ENCODE measurements at places on chromosomes 12 and 14.
A peak's percentile ranks its signal among the peaks of the same experiment; 100 is the strongest.

DNA sequence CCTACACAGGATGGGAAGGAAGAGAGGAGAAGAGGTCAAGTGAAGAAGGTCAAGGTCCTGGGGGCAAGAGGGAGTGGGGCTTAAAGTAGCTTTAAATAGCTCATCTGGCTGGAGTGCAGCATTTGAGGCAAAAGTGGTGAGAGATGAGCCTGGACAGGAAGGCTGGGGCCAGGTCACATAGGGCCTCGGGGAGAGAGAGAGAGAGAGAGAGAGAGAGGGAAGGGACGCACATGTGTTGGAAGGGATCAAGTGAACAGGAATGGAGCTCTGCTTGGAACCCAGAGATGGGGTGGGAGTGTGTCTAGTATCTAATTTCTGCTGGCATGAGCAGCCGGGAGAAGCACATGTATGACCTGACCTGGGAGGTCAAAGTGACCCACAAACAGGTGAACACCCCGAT, 407.5 kb downstream of the MED13L start:
- DNase-seq, result no peak

DNA sequence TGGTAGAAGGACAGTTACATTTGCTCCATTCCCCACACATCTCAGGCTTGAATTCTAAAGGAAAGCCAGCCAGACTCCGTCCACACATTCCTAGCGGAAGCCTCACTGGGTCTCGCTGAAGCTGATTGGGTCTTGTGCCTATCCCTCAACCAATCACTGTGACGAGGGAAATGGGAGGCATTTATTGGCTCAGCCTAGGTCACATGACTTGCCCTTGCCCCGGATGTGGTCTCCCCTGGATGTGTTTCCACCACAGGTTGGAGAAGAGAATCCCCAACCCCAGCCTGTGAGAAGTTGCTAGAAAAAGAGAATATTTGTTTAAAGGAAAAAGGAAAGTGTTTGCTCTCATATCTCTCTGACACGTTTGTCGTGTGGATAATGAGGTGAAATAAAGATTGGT, 93.4 kb downstream of the C12orf75 start:
- DNase-seq, result no peak

DNA sequence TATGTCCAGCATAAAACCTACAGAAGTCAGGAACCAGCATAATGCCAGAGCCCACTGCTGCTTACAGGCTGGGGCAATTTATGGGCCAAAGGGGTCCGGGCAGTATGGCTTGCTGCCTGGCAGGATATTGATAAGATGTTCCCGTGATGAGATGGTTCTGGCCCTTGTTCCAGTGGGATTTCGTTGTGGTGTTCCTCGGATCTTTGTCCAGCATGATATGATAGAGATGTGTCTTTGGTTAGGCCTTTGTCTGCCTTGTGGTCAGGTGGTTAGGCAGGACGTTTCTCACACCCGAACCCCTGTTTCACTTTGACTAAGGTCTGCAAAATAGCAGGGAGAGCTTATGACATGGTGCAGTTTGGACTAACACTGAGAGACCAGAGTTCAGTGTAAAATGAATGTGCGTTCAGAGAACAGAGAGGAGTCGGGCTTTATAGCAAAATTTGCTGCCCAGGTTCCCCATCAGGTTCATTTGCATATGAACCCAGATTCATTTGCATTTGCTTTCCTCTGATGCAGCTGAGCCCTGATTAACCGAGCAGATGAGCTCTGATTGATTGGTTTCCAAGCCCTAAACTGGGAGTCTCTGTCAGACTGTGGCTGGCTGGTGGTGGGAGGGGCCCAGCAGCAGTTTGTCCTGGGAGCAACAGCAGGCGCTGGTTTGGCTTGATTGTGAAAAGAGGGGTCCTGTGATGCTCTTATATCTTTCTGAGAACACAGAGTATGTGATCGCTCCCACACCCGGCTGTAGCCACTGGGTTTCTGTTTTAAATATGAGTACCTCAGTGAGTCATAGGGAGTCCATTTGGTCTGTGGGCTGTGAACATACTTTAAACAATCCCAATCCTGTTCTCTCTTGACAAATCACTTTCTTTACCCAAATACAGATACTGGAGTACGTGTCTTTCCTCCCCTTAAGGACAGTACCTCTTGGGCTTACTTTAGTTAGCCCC, 156.3 kb upstream of the PZP start:
- no peak for DNase-seq

GRCh38 chr12:21892341-21892740, 48.9 kb downstream of the ABCC9 start:
- DNase-seq, result no peak

- peak; percentile 1 for DNase-seq
These were observed 499.5 kb downstream of the AACS start for GRCh38 chr12:125564753-125565152.

DNA sequence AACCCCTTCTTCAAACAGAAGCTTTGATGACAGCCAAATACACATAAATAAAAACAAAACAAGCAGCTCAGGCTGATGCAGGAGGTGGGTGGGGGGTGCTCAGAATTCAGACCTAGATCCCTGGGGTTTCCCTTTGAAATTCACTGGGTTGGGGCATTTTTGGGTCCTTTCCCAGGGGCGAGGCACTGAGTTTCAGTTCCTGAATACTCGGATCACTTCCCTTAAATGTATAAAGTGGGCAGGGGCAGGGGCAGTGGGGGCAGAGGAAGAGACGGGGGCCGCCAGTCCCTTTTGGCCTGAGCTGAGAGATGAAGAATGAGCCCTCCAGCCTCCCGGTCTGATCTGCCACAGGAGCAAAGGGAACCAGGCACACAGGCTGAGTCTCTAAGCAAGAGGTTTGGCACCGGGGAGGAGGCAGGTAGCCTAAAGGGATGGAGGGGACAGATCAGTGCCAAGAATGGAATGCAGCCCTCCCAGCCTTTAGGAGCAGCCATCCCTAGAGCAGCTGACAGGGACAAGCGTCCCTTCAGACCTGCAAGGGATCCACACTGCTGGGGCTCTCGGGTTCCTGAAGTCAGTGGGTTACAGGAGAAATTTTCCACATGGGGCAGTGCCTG, 20.3 kb downstream of the KDM2B start:
- no peak for DNase-seq

GRCh38 chr14:93549595-93549994, 118.9 kb downstream of the UNC79 start:
- DNase-seq, result no peak

GRCh38 chr12:90290980-90291975, 582.6 kb upstream of the ATP2B1 start:
- no peak for DNase-seq

- DNase-seq, result no peak
These were observed 108.8 kb downstream of the DAAM1 start for GRCh38 chr14:59297071-59297776.

- DNase-seq, result no peak
These were observed 44.4 kb upstream of the TCL1A start for GRCh38 chr14:95758331-95758730.

GRCh38 chr12:57842342-57843294, 3.9 kb downstream of the CTDSP2 start:
- no peak for DNase-seq

- no peak for DNase-seq
These were observed 211.8 kb downstream of the PCNX1 start for GRCh38 chr14:71119075-71119474.

- no peak for DNase-seq
These were observed 48.8 kb upstream of the GPR68 start for GRCh38 chr14:91293281-91293680.

GRCh38 chr12:120830966-120831365, 73.2 kb downstream of the SPPL3 start:
- DNase-seq, result no peak

- DNase-seq, result no peak
These were observed 58.3 kb downstream of the TMCC3 start for GRCh38 chr12:94592080-94592479.

- no peak for DNase-seq
These were observed 70.7 kb upstream of the LMNTD1 start for GRCh38 chr12:25623816-25624215.

DNA sequence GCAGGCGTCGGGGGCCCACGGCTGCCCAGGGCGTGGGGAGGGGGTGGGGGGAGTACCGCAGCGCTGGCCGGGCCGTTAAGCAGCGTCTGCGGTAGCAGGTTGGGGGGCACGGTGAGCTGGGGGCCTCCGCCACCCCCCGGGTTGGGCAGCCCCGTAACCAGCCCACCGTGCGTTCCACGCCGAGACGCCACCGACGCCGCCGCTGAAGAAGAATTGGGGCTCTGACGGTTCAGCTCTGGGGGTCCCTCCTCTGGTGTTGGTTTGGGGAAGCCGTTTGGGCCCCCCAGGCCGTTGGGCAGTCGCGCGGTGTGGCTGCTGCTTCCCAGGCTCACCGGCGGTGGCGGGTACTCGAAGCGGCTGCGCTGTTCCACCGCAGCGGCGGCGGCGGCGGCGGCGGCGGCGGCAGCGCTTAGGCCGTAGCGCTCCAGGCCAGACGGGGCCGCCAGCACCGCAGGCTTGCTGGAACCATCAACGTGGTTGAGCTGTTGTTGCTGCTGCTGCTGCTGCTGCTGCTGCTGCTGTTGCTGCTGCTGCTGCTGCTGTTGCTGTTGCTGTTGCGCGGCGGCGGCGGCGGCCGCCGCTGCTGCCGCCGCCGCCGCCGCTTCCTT, 1.5 kb downstream of the IRF2BPL start:
- DNase-seq, result peak; percentile 49

GRCh38 chr12:93094988-93095737, 166.1 kb upstream of the EEA1 start:
- peak; percentile 68 for DNase-seq

DNA sequence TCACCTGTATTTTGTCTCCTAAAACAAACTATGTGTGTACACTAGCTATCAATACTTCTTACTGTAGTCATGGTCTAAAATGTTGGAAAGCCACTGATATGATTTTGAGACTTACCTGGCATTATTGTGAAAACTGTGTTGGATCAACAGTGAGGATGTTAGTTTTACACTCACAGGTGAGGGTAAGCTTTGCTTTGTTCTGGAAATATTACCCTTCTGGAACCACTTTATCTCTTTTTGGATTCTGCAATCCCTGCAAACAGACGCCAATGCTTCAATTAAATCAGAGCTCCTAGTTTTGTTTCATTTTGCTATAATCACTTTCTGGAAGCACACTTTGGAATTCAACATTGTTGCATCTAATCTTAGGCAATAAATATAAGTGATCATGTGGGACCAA, 223.3 kb downstream of the RPS29 start:
- no peak for DNase-seq

- peak; percentile 73 for DNase-seq
These were observed 21.5 kb downstream of the ALDH2 start for GRCh38 chr12:111788178-111788654.

- DNase-seq, result peak; percentile 68
These were observed 11.8 kb upstream of the POLR3B start for GRCh38 chr12:106345746-106346145.

GRCh38 chr12:40175045-40175444, 49.8 kb upstream of the LRRK2 start:
- DNase-seq, result no peak

DNA sequence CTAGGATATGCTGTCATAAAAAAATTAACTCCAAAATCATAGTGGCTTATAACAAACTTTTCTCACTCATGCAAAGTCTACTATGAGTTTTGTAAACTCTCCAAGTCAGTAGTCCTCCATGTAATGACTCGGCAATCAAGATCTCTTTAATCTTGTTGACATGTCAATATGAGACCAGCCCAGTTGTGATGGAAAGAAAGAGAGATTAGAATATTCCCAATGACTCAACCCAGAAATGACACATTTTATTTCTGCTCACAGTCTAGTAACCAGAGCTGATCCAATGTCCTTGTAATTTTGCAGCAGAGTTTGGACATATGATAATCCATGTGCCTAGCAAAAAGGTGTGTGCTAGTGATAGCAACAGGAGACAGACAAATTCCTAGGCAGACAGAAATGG, 112.6 kb upstream of the CNTN1 start:
- no peak for DNase-seq

- no peak for DNase-seq
These were observed 13.3 kb downstream of the BTBD7 start for GRCh38 chr14:93319494-93319893.

GRCh38 chr12:121930862-121931261, 12.5 kb downstream of the CFAP251 start:
- no peak for DNase-seq

DNA sequence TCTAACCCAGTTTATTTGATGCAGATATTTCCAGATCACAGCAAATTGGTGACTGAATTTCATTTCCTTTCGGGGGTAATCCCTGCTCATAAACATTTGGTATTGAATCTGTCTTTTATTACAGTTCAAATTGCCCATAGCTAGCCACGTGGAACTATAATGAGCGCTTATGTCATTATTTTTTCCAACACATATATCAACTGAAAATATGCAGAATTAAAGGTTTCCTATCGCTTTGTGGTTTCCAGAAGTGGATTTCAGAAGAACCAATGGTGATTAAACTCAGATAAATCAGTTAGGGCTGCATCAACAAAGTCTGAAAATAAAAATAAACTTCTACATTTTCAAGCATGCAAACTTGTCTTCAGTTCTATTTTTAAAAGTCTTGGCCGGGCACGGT, 111.9 kb downstream of the PIK3C2G start:
- no peak for DNase-seq

DNA sequence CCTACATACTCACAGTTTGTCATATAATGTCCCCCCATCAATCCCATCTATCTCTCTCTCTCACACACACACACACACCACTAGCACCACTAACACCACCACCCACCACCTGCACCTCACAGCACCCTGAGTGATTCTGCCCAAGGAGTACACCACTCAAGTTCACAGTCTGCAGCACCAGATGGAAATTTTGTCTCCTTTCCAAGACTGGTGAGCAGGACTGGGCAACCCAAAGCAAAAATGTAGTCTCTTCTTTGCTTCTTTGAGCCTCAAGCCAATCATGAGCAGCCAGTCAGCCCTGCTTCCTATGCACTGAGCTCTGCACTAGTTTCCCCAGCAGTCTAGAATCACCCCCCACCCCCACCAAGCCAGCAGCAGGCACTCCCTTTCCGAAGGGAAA, 15.0 kb upstream of the ARMH4 start:
- DNase-seq, result no peak

GRCh38 chr12:2112401-2112800, 59.6 kb downstream of the CACNA1C start:
- no peak for DNase-seq

GRCh38 chr12:131038961-131039950, 85.5 kb downstream of the ADGRD1 start:
- DNase-seq, result no peak

DNA sequence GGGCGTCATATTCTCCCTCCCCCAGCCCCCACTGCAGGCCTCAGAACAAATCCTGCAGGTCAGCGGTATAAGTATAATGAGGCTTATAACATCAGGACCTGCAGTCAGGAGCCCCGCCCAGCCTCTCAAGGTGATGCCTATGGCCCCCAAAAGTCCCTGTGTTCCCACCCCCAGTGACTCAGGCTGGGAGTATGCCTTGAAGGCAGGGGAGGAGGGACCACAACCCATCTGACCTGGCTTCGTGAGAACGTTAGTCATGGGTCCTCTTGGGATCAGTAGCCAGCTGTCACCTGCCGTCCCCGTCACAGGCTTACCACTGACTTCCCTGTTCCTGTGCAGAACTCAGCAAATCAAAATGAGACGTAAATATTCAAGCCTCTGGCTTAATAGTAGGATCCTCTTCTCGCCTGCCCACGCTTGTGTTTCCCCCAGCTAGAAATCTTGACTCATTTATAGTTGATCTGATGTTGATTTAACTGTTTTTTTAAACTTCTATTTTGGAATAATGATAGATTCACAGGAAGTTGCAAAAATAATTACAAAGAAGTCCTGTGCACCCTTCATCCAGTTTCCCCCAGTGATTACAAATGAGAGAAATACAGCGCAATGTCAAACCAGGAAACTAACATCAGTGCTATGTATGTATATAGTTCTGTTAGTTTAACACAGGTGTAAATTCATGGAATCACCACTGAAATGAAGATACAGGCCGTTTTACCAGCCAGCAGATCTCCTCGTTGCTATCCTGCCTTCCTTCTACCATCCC, 107.5 kb downstream of the ADGRD1 start:
- DNase-seq, result no peak

Data from KBM-7 (cell line).